ENCODE measurements at places on chromosomes 13 and 19.
A peak's percentile ranks its signal among the peaks of the same experiment; 100 is the strongest.

DNA sequence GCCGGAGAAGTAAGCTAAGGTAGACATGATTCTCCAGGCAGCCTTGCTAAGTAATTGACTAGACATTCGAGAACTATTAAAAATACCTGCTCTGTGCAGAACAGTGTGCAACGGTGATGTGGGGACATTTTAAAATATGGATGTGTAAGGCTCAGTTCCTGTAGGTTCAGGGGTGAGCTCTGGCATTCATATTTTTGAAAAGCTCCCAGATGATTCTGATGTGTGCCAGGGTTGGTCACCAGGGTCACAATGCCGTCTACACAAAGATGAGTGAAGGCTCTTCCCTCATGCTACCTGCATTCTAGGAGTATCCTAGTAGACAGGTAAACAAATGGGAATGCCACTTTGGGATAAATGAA lies 702 bp upstream of the EPSTI1 start:
- no peak for DNase-seq

DNA sequence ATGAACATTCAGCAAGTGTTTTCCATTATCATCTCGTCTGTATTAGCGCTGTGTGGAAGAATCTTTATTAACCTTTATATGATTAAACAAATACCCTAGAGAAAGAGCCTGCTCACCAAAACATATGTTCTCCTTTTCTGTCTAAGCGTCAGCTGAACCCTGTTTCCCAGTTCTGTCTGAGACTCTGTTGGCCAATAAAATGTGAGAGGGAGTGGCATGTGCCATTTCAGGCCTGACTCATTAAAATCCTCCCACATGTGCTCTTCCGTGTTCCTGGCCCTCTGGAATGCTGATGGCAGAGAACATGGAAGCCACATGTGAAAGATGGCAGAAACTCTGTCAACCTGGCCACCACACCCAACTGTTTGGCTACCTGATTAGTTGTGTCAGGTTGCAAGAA lies 181.9 kb upstream of the EDNRB start:
- no peak for DNase-seq

DNA sequence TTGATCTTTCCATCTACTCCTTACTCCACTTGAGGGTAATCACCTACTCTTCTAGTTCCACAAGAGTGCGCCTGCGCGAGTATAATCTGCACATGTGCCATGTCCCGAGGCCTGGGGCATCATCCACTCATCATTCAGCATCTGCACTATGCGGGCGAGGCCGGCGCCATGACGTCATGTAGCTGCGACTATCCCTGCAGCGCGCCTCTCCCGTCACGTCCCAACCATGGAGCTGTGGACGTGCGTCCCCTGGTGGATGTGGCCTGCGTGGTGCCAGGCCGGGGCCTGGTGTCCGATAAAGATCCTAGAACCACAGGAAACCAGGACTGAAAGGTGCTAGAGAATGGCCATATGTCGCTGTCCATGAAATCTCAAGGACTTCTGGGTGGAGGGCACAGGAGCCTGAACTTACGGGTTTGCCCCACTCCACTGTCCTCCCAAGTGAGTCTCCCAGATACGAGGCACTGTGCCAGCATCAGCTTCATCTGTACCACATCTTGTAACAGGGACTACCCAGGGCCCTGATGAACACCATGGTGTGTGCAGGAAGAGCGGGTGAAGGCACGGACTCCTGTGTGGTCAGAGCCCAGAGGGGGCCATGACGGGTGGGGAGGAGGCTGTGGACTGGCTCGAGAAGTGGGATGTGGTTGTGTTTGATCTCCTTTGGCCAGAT lies 2.7 kb upstream of the KLK2 start:
- DNase-seq: no peak

GRCh38 chr13:75360170-75360569 lies 121.8 kb downstream of the TBC1D4 start:
- DNase-seq: no peak

- DNase-seq: no peak
Observed at GRCh38 chr13:106246666-106247188, 288.7 kb downstream of the EFNB2 start.

DNA sequence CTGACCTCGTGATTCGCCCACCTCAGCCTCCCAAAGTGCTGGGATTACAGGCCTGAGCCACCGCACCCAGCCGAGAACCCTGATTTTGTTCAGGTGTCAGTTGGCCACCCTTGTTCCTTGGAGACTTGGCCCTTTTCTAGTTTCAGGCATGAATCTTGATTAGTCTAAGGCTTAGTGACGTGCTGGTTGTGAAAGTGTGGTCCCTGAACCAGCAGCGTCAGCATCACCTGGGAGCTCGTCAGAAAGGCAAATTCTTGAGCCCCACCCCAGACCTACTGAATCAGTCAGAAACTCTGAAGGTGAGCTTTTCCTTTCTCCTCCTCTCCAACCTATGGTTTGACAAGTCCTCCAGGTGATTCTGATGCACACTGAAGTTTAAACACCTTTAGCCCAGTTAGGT lies 35.2 kb downstream of the CACNG6 start:
- DNase-seq: no peak

DNA sequence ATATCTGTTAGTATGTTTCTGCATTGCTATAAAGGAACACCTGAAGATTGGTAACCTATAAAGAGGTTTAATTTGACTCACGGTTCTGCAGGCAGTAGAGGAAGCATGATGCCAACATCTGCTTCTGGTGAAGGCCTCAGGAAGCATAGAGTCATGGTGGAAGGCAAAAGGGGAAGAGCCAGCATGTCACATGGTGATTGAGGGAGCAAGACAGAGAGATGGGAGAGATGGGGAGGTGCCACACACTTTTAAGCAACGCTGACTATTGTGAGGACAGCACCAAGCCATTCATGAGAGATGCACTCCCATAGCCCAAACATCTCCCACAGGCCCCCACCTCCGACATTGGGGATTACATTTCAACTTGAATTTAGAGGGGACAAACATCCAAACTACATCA lies 32.8 kb downstream of the COG6 start:
- DNase-seq: no peak

GRCh38 chr13:26423629-26424028 lies 133.9 kb upstream of the WASF3 start:
- no peak for DNase-seq

DNA sequence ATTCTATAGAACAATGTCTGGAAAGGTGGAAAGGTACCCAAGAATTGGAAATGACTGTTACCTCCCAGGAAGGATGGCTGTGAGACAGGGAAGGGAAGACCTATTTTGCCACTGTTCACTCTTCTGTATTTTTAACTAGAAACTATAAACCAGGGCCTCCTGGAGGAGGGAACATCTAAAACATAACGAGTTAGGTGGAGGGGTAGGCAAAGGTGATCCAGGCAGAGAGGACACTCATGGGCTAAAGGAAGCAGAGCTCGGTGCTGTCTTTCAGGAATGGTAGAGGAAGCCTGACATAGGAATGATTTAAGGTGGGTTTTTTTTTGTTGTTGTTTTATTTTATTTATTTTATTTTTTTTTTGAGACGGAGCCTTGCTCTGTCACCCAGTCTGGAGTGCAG lies 5.8 kb downstream of the EIF3K start:
- no peak for DNase-seq

DNA sequence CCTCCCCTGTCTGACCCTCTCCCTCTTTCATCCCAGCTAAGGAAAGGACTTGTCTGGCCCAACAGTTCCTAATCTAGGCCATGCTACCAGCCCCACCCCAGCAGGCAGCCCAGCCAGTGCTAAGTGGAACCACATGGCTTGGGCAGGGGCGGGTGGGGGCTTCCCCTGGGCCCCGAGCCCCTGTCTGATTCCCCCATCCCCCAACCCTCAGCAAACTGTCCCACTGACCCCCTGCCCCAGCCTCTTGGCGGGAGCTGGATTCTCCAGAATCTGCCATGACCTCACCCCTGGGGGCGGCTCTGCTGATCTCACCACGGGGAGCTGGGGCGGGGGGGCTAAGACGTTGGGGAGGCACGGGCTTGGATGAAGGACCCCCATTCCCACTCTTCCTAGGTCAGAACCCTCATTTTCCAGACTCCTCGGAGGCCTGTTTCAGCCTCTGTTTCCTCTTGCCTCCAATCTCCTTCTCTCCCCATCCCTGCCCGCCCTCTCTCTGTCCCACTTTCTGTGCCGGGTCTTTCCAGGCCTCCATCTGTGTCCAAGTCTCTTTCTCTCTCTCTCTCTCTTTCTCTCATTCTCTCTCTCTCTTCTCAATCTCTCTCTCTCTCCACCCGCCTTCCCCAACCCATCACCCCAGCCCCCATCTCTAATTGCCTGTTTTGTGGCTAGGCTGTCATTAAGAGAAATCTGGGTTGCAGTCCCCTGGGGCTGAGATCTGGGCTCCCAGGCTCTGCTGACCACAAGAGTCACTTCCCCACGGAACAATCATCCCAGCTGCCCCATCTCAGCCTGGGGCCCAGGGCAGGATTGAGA lies 2.7 kb downstream of the COL5A3 start:
- no peak for DNase-seq

DNA sequence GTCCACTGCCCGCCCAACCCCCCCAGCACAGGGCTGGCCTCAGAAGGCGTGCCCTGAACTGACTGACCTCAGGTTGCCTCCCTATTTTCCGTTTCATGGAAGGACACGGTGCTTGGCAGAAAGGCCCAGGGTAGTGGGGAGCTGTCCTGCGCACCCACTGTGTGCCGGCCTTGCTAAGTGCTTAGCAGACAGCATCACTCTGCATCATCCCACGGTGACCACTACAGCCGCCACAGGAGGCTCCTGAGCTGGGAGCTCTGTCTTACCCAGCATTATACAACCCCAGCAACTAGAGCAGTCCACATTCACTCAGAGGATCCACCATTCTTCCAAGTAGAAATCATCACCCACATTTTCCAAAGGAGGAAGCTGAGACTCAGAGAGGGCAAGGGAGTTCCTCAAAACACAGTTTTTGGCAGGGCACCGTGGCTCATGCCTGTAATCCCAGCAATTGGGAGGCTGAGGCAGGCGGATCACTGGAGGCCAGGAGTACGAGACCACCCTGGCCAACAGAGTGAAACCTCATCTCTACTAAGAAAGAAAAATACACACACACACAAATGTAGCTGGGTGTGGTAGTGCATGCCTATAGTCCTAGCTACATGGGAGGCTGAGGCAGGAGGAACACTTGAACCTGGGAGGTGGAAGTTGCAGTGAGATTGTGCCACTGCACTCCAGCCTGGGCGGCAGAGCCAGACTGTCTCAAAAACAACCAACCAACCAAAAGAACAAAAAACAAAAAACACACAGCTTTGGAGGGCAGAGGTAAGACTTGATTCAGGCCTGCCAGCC lies 1.6 kb downstream of the SBK2 start:
- DNase-seq: no peak

DNA sequence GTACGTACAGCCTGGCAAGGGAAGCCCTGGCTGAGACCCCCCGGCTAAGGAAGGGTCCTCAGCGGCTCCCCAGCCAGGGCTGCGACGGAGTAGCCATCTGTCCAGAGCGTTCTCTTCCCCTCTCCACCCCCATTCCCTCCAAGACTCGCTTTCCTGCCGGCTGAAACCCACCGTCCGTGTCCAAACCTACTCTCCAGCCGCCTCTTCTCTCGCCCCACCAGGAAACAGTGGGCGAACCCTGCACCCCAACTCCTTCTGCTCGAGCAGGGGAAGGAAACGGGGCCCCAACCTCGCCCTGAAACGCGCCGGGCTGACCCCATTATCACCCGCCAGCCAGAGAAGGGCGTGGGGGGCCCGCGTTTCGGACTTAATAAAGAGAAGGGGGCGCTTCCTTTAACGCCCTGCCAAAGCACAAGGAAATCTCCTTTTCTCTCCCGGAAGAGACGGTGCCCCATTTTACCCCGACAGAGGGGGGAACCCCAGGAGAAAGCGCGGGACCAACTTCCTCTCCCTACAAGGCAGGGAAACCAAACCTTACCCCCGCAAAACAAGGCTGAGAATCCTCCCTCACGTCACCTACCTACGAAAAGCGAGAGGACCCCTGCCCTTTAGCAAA lies 2.5 kb downstream of the ZC3H4 start:
- peak; percentile 25 for DNase-seq

GRCh38 chr13:40388617-40389016 lies 277.8 kb downstream of the FOXO1 start:
- DNase-seq: peak; percentile 83

- DNase-seq: no peak
Observed at GRCh38 chr19:16340092-16340491, 15.5 kb downstream of the KLF2 start.

- DNase-seq: no peak
Observed at GRCh38 chr19:34300962-34301361, 46.6 kb downstream of the GARRE1 start.

Data from AML-193 (cell line).